Activated T-helper 1 cell treated with anti-CD3 and anti-CD28 coated beads, Interleukin-12 subunit alpha, Interleukin-12 subunit beta, Interleukin-2, Interleukin-4 antibody, amounts not matched to agents 30 ng/mL and 10 ng/mL and 1 ng/mL, durations not matched to agents 14 hours and 24 hours and 36 hours (primary cell): ENCODE measurements at places on chromosomes 7 and 10. TPM values are rescaled to one million over a fixed set of nuclear protein-coding genes. Genes with fewer than 3 reads are reported as not detected.

GRCh38 chr10:6128087-6128486 is 39.3 kb downstream of the RBM17 start:
- no peak for DNase-seq

DNA sequence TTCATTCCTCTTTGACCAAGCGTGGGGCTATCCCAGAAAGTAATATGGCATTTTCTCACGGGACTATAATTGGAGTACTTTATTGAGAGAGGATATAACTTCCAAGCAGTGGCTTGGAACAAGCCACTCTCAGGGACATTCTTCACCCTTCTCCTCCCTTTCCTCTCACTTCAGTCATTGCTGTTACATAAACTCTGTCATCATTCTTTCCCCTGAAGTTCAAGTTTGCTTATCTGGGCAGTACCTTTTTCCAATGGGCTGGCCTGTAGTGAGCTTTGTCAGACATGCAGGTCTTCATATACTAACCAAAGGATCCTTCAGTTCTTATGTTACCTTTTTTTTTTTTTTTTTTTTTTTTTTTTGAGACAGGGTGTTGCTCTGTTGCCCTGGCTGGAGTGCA is 58.7 kb upstream of the KMT2E start:
- DNase-seq: no peak

DNA sequence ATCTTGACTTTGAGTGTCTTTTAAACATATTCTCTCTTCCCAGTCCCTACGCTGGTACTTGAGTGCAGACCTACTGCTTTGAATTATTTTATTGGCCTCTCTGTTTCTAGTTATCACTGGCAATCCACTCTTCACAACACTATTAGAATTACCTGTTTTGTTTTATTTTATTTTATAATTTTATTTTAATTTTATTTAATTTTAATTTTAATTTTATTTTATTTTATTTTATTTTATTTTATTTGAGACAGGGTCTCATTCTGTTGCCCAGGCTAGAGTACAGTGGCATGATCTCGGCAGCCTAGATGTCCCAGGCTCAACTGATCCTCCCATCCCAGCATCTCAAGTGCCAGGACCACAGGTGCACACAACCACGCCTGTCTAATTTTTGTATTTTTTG is 6.8 kb downstream of the STK17A start:
- DNase-seq: no peak

- DNase-seq: no peak
Measured at GRCh38 chr7:47819607-47819920, 128.7 kb downstream of the PKD1L1 start.

- no peak for DNase-seq
Measured at GRCh38 chr7:108461840-108462239, 5.6 kb upstream of the NRCAM start.

Gene ADGRA1
- not detected in 2 replicates for total RNA-seq

Gene CACNB2
- total RNA-seq: 0.13 TPM in 1 of 2 replicates, not detected in the other
